ENCODE measurements at places on chromosomes 5 and 9.

DNA sequence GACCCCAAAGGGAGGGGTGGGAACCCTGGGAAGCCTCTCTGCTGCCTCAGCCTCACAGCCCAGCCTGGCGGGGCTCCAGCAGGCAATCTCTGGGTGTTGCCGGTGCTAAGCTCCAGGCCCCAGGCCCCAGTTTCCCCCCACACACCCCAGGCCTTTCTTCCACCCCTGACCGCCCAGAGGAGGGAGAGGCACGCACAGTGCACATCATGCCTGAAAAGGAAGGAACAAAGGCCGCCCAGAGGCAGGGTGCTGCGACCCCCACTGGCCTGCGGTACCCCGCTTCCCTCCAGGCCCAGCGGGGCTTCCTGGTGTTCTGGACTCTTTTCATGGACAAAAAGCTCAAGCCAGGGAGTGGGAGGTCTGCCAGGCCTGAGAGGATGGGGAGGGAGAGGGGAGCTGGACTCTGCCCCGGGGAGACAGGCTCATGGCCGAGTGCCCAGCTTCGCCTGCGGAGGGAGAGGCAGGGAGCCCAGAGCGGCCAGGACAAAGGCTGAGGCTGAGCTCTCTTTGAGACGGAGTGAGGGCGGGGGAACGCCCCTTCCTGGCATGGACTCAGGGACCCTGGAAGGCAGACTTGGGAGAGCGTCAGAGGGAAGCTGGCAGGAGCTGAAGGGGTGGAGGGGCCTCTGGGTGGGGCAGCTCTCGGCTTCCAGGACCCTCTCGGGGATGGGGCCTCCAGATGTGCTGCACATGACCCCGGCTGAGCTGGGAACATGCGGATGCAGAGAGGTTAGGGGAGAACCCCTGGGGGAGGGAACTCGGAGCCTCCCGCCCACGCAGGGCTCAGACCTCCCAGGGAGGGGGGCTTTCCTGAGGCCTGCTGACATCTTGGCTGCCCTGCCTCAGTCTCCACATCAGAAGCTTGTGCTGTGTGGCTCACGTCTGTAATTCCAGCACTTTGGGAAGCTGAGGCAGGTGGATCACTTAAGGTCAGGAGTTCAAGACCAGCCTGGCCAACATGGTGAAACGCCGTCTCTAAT, 1.8 kb upstream of the ENTPD2 start:
- DNase-seq, result peak; percentile 65

- no peak for DNase-seq
Measured at GRCh38 chr9:98171176-98171925, 21.1 kb downstream of the CORO2A start.

DNA sequence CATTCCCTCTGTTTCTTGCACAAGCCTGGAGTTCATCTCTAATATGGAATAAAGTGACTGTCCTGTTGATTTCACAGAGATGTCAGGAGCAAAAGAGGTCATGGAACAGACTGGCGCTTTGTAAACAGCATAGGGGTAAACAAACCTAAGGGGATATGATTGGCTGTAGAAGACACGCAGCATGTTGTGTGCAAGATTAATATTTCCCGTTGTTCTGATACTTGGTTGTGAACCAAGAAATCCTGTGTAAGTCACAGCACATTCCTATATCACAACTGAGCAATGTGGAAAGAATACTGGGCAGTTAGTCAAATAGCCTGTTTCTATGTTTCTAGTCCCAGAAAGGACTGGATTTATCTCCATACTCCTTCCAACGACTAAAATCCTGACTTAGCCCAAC, 3.2 kb downstream of the ADAMTS12 start:
- DNase-seq, result no peak

- peak; percentile 93 for DNase-seq
Measured at GRCh38 chr5:59380350-59380951, 513.1 kb downstream of the PDE4D start.

- DNase-seq, result no peak
Measured at GRCh38 chr5:6462671-6463070, 14.0 kb downstream of the UBE2QL1 start.
